Prostate gland (tissue), 2 donors: ENCODE measurements at places on chromosomes 7 and 10. TPM values are rescaled to one million over a fixed set of nuclear protein-coding genes. Genes with fewer than 3 reads are reported as not detected.

DNA sequence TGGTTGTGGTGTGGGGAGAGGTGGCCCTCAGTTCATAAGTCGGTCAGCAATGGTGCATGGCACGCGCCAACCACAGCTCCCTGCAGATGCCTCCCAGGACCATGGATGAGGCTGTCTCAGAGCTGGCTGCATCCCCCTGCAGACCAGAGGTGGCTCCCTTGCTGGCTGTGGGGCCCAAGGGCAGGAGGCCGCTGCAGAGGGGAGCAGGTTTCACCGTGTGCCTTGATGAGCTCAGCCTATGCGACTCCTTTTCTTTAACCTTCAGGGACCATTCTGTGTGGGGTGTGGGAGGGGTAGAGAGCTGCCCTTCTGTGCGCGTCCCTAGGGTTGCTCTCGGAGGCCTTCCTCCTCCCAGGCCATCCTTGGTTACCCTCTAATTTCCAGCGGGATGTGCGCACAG, 152.4 kb downstream of the ACTR3B start:
- no peaks in the 10 kb centered on the region for H3K36me3 ChIP-seq
- H3K27me3 ChIP-seq: no peaks in the 10 kb centered on the region
- H3K4me1 ChIP-seq: no peaks in the 10 kb centered on the region
- H3K4me3 ChIP-seq: no peak overlapping the region
- no peak overlapping the region for H3K27ac ChIP-seq

- no peaks in the 10 kb centered on the region for H3K27me3 ChIP-seq
- H3K36me3 ChIP-seq: no peaks in the 10 kb centered on the region
- H3K4me1 ChIP-seq: no peaks in the 10 kb centered on the region
- H3K4me3 ChIP-seq: peak overlapping the region; percentile 61
- H3K27ac ChIP-seq: peak overlapping the region; percentile 84
Observed at GRCh38 chr10:46283580-46284285, 3.1 kb upstream of the ANTXRL start.

- no peaks in the 10 kb centered on the region for H3K27me3 ChIP-seq
- H3K27ac ChIP-seq: no peak overlapping the region
- H3K36me3 ChIP-seq: no peaks in the 10 kb centered on the region
Observed at GRCh38 chr7:2005786-2006185, 227.0 kb downstream of the MAD1L1 start.

DNA sequence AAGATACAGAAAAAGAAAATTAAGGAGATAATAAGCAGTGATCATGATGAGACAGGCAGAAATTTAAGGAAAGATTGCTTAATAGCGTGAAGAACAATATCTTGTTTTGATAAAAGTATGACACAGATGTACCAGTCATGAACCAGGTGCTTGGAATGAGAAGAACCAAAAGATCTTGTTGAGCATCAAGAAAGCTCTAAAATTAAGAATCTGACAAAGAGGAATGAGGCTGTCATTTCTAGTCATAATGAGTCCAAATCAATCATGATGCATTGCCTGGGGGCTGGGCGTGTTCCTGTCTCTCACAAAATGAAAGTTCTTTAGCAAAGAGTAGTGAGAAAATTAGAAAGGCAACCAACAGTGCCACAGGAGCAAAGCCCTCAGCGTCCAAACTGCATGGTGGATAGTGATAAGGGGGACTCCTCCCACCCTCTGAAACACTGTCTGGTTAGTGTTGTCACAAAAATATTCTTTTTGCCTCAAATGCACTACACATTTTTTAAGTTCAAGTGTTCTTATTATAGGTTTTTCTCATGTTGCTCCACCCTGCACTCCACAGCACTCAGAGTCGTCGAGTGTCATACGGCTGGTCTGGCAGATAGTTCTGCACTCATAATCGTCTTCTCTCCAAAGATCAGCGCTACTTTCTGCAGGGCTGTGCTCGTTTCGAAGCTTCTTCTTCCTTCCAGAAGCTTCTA, 439.6 kb downstream of the TNS3 start:
- no peak overlapping the region for H3K27ac ChIP-seq
- no peaks in the 10 kb centered on the region for H3K36me3 ChIP-seq
- no peaks in the 10 kb centered on the region for H3K4me1 ChIP-seq
- no peak for DNase-seq
- H3K4me3 ChIP-seq: no peak overlapping the region

GRCh38 chr7:114048386-114049235, 129.8 kb upstream of the PPP1R3A start:
- no peak overlapping the region for H3K27ac ChIP-seq
- H3K36me3 ChIP-seq: no peaks in the 10 kb centered on the region
- no peaks in the 10 kb centered on the region for H3K4me1 ChIP-seq
- no peak for DNase-seq
- no peak overlapping the region for H3K4me3 ChIP-seq
- no peaks in the 10 kb centered on the region for H3K27me3 ChIP-seq

DNA sequence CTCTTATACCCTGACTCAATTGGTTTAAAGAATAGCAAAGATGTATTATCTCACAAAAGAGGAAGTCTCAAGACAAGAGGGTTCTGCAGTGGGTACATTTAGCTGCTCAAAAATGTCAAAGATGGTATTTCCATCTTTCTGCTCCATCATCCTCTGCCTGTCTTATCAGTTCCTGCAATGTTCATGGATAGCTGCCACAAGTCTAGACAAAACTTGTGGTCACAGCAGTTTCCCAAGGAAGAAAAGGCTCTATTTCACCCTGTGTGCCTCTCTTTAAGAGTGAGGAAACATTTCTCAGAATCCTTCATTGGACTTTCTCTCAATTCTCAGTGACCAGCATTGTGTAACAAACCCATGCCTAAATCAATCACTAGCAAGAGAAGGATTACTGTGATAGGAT, 634.2 kb upstream of the AUTS2 start:
- no peak for DNase-seq
- H3K27ac ChIP-seq: no peak overlapping the region
- no peaks in the 10 kb centered on the region for H3K27me3 ChIP-seq
- no peaks in the 10 kb centered on the region for H3K4me1 ChIP-seq

GRCh38 chr7:84372712-84373111, 178.1 kb upstream of the SEMA3A start:
- no peaks in the 10 kb centered on the region for H3K4me1 ChIP-seq
- H3K27ac ChIP-seq: no peak overlapping the region
- no peaks in the 10 kb centered on the region for H3K27me3 ChIP-seq
- no peak for DNase-seq
- no peak overlapping the region for H3K4me3 ChIP-seq

GRCh38 chr7:86989407-86989806, 70.0 kb downstream of the ELAPOR2 start:
- H3K27me3 ChIP-seq: no peaks in the 10 kb centered on the region
- no peak overlapping the region for H3K27ac ChIP-seq
- H3K4me1 ChIP-seq: no peaks in the 10 kb centered on the region
- H3K36me3 ChIP-seq: no peaks in the 10 kb centered on the region
- DNase-seq: no peak

DNA sequence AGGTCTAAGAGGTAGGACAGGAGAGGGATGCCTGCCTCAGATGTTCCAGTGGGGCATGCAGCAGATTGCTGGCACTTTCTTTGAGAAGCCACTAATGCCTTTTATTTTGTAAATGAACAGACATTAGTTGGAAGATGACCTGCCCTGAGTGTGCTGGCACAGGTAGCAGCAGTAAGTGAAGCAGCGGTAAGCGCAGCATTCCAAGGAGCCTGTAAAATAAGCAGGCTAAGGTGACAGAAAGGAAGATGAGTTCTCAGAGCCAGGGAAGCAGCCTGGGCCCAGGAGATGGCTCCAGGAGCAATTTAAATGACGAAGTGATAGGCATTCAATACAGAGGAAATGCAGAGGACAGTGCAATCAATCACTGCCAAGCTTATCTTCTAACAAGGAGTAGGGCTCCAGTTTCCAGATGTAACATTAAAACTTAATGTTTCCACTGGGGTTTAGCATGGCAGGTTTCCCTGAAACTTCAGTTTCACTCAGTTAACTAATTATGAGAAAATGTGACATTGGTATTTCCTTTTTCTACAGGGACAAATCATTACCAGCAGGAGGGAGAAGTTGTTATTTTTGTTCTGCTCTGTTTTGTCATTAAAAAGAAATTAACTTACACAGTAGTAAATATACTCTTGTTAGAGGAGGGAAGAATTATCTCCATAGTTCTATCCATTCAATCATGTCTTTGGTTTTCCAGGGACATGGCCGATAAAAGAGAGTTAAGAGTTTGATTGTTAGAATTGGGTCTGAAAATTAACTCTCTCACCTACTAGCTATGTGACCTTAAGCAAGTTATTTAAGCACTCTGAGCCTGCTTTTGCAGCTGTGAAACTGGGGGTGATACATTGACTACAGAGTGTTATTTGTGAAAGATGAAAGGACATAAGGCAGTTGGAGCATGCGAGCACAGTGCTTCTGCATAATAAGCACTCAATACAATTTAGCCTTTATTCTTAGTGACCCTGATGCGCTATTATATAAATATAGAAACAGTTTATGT, 96.6 kb upstream of the PTN start:
- H3K27me3 ChIP-seq: no peaks in the 10 kb centered on the region
- DNase-seq: no peak
- H3K4me3 ChIP-seq: no peak overlapping the region
- H3K4me1 ChIP-seq: no peaks in the 10 kb centered on the region
- no peak overlapping the region for H3K27ac ChIP-seq

GRCh38 chr10:122465401-122466040, 4.2 kb downstream of the HTRA1 start:
- H3K27me3 ChIP-seq: no peaks in the 10 kb centered on the region
- H3K27ac ChIP-seq: no peak overlapping the region
- DNase-seq: no peak
- H3K4me3 ChIP-seq: no peak overlapping the region

Gene LBX1
- total RNA-seq: not detected

Gene NODAL
- total RNA-seq: not detected

Gene OR2A12
- not detected for total RNA-seq

Gene HUS1
- 26.1 TPM for total RNA-seq
